ENCODE measurements at places on chromosomes 12 and 14.
A peak's percentile ranks its signal among the peaks of the same experiment; 100 is the strongest.

DNA sequence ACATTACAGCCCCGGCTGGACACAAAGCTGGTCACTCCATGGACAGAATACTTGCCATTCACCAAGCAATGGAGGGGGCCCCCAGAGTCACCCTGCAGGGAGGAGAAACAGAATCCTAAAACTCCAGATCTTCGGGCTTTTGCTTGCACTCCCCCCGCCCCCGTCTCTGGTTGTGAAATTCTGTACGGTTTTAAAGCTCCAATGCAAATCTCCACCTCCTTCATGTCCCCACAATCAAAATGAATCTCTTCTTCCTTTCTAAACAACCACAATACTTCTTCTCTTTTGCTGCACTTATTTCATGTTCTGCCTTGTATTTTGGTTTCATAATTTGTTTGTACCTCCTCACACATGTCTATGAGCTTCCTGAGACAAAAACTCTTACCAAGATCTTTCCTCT is 5.8 kb upstream of the BIN2 start:
- no peak for DNase-seq

DNA sequence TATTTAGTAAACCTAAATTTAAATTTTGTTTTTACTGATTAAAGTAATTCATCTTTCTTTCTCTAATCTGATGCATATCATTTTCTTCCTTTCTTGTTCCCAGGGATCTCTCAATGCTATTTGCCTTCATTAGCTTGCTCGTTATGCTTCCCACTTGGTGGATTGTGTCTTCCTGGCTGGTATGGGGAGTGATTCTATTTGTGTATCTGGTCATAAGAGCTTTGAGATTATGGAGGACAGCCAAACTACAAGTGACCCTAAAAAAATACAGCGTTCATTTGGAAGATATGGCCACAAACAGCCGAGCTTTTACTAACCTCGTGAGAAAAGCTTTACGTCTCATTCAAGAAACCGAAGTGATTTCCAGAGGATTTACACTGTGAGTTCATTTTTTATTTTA is 48.6 kb downstream of the VEZT start:
- no peak for DNase-seq

DNA sequence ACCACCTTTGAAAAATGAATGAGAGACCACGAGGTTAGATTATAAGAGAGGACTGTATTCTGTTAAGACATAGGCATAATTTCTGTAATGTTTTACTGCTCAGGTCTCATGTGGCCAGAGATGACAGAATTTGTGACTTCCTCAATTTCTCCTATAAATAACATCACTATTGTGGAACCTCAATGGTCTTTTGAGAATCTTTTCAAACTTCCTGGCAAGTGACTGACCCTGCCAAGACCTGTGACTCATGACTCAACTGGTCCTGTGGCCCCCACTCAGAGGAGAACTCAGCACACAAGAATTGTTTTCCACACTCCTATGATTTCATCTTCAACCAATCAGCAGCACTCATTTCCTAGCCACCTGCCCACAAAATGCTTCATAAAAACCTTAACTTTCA is 508.2 kb upstream of the ATP2B1 start:
- DNase-seq = no peak

DNA sequence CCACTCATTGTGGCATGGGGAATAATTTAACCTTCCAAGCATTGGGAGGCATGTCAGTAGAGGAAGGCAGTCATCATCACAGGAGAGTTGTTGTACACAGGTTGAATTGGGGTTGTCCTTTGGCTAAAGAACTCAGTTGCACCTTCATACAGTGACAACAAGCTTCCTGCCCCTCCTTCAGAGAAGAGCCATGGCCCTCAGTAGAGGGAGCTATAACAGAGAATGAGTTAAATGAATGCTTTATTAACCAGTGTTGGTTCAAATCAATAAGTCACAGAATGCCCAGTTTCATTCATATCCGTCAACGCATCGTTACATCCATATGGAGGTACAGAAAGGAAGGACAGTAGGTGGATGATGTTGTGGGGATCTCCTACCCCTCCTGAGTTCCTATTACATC is 4.8 kb downstream of the IFNG-AS1 start:
- no peak for DNase-seq

GRCh38 chr12:93229494-93230325 is 148.0 kb upstream of the NUDT4 start:
- peak; percentile 68 for DNase-seq

Measured in hematopoietic multipotent progenitor cell treated with erythropoietin and hydrocortisone succinate and interleukin-3 and kit ligand, for 8 days (in vitro differentiated cells).